ENCODE measurements at places on chromosomes 1 and 21.

- DNase-seq = no peak
Measured at GRCh38 chr1:54227091-54227602, 27.2 kb downstream of the MRPL37 start.

DNA sequence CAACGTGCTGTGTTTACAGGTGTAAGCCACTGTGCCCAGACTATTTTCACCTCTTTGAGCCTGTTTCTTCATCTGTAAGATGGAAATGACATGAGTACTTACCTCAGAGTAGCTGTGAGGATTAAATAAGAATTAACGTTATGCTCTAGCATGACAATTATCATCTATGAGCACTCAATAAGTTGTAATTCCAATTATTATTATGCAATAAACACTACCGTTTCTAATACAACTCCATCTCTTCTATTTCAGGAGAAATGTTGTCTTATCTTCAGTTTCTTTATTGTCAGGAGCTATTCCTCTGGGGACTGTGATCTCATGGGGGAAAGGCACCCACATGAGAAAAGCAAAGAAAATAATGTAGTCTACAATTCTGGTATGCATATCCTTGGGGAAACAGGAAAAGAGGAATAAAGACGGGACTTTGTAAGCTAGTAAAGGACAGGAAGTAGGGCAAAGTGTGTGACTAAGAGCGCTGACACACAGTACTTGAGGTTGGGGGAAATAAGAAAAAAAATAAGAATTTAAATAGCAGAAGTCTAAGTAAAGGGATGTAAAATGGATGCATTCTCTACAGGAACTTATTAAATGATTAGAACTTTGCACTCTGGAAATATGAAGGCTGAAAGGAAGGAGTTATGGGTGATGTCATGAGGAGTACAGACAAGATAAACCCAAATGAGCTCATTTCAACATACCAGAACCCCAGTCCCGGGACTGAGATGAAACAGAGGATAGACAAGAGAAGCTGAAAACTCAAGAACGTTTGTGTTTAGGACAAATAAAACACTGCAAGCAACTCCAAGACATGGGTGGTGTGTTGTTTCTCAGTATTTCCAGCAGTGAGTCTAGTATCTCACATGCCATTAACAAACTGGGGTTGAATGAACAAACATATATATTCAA is 9.8 kb downstream of the PHC2 start:
- DNase-seq = no peak

DNA sequence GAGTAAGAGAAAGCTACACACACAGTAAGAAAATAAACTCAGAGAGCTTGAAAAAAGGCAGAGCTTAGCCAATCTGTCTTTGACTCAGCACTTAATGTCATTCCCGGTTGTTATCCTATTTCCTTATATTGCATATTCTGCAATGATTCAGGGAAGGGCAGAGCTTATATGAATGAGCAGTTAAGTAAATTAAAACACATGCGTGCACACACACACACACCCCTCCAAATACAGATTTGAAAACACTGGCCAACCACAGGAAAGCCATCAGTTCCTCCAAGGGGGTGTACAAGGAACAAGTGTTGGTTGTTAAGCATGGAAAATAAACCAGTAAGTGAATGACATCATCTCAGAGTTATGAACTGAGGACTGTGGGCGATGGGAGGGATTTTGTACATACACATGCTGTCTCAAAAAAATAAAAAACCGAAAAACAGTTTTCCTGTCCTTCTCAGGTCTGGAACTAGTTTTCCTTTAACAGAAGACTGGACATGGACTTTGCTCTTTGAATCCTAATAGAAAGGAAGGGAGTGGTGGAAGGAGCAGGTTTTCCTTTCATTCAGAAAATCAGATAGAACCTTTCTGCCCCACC is 1.0 kb downstream of the IQGAP3 start:
- DNase-seq = peak; percentile 36

DNA sequence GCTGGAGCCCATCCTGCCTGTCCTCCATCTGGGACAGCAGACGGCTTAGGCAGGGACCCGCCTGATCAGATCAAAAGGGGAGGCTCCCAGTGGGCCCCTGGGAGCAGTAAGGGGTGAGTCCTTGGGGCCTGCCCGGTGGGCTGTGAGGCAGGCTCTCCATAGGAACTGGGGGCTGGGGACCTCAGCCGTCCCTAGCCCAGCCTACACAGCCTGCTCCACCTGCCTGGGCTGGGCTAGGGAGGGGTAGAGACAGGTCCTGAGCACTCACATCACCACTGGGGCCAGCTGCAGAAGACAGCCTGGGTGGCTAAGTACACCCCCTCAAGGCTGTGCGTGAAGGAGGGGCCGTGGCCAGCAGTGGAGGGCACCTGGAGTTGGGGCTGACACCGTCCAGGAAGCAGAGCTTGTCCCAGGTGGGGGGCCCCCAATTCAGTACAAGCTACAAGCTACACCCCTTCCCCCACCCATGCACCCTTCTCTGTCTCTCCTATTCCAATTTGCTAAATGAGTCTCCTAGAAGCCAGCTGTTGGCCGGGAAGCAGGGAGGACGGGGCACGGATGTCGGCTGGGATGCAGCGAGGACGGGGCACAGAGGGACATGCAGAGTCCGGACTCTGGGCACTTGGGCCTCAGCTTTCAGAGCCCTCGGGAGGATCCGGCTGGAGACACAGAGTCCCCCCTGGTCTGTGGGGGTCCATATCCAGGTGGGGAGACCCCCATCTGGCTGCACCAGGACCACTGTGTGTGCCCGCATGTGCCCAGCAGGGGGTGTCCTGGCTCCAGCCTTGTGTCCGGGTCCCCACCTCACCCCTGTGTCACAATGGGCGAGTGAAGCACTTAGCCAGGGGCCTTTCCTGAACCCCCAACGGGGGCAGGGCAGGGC is 1.7 kb downstream of the ISG15 start:
- no peak for DNase-seq

GRCh38 chr1:121414905-121415304 is 230.1 kb downstream of the SRGAP2C start:
- no peak for DNase-seq

DNA sequence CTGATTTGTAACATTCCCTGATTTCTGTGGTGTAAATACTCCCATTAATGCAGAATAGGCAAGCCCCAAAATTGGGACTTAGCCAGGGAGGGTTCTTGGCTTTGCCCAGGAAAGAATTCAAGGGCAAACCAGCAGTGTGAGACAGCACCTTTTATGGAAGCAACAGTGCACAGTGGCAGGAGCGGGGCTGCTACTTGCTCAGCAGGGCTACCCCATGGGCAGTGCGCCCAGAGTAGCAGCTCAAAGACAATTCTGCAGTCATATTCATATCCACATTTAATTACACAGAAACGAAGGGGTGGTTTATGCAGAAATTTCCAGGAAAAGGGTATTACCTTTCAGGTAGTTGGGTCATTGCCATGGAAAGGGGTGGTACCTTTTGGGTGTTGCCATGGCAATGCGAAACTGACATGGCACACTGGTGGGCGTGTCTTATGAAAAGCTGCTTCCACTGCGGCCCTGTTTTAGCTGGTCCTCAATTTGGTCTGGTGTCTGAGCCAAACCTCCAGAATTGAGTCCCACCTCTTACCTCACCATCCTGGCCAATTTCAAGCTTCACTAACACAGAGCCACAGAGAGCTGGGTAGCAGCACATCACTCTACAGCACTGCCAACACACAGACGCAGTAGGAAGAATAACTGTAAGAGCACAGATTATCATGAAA is 35.9 kb downstream of the FHAD1 start:
- no peak for DNase-seq

DNA sequence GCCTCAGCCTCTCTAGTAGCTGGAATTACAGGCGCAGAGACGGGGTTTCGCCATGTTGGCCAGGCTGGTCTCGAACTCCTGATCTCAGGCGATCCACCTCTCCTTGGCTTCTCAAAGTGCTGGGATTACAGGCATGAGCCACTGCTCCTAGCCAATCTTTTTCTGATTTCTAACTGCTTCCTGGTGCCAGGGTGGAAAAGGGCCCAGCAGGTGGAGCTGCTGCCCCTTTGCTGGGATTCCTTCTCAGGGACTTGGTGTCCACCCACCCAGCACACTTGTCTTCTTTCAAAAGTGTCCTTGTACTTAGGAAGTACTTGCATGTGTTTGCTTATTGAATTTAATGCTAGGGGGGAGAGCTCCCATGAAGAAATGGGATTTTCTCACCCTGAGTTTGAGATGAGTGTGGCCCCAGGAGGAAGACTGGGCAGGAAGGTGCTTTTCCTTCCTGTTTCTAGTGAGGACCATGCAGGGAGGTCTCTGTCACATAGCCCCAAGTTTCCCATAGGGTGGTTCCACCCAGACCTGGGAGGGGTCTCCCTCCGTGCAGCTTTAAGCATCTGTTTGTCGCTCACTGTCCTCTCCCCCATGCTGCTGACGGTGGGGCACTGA is 14.2 kb downstream of the UTP11 start:
- DNase-seq = peak; percentile 80

GRCh38 chr21:41241341-41241740 is 73.4 kb downstream of the BACE2 start:
- no peak for DNase-seq

DNA sequence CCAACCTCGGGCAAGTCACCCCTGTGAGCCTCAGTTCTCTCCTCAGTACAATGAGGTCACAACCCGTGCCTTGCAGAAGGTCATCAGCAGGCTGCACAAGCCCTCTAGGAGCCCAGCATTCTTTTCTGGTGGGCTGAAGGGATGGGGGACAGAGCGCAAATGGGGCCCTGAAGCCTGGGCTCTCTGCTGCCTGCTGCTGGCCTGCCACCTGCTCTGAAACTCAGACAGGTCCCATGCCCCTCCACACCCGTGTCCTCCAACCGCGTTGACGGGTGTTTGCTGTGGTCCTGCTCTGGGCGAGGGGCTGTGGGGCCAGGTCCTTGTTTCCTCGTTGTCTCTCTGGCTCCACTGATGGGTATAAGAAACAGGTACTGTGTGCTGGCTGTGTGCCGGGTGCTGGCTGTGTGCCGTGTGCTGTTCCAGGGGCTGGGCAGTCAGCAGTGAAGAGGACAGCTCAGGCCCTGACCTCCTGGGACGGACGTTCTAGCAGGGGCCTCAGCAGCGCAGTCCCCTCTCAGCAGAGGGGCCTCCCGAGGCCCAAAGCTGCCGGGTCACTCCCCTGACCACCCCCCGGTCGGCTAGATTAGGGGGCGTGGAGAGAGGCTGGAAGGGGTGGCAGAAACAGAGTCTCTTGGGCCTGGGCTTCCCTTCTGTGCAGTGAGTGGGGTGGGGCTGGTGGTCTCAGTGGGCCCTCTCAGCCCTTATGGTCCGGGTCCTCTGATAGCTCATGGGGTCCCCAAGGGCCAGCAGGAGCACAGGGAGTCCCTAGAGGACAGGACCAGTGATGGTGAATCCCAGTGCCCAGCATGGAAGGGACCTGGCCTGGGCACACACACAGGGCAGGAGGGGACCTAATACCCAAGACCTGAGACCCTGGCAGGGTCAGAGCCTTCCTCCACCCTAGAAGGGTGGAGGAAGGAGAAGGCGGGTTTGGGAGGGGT is 42.1 kb downstream of the DMRTB1 start:
- no peak for DNase-seq
